Transverse colon (tissue), 4 donors: ENCODE measurements at places on chromosomes 7 and 10.
A peak's percentile ranks its signal among the peaks of the same experiment; 100 is the strongest.

DNA sequence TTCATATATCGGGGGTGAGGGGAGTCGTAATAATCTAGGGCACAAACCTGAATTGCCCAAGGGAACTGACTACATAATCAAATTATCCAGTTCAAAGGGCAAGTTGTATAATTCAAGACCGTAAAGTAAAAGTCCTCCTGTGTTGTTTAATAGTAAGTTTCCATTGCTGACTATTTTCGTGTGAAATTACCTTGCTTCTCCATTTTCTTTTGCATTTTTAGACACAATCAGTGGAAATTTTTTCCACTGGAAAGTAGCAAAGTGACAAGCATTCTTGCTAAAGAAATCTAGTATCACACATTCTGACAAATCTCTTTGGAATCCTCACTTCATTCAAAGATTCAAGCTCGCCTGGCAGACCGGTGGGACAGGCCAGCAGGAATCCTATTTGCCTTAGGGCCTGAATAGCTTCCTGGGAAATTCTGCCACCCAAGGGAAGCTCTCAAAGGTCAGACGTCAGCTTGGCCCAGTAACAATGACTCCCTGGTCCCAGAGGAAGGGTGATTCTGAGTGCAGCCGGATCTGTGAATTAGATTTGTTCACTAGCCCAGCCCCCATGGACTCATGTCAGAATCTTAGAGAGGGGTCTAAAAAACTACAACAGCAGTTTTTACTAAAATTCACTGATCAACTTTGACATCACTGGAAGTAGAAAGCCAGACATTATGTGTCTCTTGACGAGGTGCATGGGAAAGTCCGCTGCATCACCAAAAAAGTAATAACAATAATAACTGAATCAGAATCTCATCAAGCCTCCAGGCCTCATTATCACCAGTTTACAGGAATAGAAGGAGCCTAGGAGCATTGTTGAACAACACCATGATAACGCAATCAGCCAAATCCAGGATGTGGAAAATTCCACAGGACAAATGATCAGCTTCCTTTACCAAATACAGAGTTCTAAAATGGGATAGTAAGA is 161.0 kb downstream of the SKIDA1 start:
- peak; percentile 12 for DNase-seq

- no peak for DNase-seq
Observed at GRCh38 chr7:74612015-74612829, 45.3 kb upstream of the GTF2I start.

- DNase-seq, result no peak
Observed at GRCh38 chr7:147012666-147013065, 896.1 kb downstream of the CNTNAP2 start.

DNA sequence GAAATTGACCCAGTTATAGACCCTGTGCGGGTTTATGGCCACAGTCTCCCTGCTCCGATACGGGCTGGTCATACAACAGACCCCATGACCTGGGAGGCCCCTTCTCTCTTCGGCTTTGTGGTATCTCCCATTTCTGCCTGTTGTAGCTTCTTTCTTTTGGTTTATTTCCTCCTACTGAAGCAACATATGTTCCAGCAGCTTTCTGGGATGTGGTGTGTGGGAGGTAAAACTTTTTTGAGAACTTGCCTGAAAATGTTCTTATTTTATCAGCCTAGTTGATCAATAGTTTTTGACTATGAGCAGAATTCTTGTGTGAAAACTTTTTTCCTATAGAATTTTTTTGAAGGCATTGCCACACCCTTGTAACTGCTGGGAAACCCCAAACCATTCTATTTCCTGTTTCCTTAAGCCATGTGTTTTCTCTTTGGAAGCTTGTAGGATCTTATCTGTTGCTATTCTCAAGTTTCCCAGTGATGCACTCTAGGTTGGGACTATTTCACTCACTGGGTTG is 80.0 kb downstream of the DAGLB start:
- no peak for DNase-seq

GRCh38 chr10:10985361-10985760 is 32.3 kb upstream of the CELF2 start:
- no peak for DNase-seq

GRCh38 chr7:156919132-156919713 is 26.2 kb upstream of the LMBR1 start:
- DNase-seq, result no peak

DNA sequence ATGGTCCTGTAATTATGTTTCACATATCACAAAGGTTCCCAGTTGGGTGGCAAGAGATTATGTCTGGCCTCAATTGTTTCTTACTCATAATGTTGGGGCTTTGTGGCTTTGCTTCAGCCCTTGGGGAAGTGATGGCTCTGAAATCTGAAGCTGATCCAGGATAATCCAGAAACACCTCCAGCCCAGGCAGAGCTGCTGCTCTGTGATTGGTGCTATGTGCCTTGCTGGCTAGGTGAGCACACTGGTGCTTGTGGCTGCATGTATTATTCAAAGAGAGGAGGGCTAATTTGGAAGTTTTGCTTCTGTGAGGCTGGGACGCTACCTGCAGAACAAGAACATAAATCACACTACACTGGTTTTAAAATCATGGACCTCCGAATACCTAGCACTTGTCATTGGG is 346.6 kb upstream of the MGMT start:
- no peak for DNase-seq

- DNase-seq, result peak; percentile 49
Observed at GRCh38 chr10:100827819-100828737, 82.7 kb downstream of the PAX2 start.

DNA sequence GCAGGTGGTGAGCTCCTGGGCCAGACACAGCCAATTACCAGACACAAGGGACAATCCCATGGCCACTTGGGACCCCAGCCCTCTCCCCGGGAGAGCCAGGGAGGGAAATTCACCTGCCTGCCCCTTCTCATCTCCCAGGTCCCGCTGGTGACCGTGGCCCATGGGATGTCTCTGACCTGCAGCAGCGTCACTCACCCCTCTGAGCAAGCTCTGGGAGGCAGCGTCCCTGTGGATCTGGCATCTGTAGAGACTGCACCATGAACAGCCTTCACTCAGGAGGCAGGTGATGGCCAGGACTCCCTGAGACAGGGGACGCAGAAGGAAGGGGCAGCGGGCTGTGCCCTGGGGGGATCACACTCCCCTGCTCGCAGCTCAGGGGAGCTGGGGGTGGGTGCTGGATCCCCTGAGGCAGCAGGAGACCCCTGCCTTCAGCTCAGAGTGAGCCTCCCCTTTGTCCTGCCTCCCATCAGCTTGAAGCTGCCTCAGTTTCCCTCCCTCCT is 90.8 kb downstream of the FOXL3 start:
- peak; percentile 5 for DNase-seq

GRCh38 chr10:31724296-31724695 is 204.3 kb downstream of the ARHGAP12 start:
- no peak for DNase-seq

DNA sequence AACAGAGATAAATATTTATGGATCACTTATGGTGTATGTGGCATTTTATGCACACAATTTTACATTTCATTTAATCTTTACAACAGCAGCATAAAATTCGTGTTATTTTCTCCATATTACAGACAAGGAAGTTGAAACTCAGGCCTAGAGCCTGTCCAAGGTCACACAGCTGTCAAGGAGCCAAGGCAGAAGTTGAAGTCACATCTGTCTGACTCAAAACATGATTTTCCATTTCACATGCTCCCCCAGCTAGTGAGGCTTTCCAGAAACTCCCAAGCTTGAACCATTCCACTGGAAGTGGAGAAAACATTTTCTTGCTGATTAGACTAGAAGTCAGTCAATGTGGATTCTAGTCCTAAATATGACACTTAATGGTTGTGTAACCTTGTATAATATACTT is 110.5 kb downstream of the HECTD2 start:
- DNase-seq, result no peak

DNA sequence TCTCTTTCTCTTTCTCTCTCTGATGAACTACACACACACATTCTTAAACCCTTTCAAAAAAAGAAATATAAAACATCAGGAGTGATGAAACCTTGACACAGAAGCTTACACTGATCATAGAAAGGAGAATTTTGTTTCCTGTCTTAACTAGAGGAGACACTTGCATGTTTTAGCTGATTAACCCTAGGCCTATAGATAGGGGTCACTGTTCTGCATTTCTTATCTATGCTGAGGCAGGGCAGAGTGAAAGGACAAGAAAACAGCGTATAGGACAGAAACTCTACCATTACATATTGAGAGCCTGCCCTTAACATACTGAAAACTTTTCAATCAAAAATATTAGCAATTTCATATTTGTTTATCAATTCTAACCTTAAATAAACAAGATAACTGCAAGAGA is 680.6 kb upstream of the MBL2 start:
- DNase-seq, result no peak

DNA sequence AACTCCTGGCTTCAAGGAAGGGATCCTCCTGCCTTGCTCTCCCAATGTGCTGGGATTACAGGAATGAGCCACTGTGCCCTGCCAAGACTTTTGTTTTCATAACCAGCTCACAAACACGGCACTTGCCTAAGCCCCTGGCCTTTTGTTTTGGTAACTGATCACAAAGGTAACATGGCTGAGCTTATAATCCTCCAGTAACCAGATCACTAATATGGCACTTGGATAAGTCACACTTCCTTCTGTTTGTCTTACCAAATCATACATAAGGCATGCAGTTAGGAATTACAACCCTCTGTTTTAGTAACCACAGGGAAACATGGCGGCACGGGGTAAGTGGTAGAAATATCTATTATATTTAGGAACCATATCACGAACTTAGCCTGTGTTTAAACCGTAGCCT is 577.1 kb downstream of the CALN1 start:
- no peak for DNase-seq

DNA sequence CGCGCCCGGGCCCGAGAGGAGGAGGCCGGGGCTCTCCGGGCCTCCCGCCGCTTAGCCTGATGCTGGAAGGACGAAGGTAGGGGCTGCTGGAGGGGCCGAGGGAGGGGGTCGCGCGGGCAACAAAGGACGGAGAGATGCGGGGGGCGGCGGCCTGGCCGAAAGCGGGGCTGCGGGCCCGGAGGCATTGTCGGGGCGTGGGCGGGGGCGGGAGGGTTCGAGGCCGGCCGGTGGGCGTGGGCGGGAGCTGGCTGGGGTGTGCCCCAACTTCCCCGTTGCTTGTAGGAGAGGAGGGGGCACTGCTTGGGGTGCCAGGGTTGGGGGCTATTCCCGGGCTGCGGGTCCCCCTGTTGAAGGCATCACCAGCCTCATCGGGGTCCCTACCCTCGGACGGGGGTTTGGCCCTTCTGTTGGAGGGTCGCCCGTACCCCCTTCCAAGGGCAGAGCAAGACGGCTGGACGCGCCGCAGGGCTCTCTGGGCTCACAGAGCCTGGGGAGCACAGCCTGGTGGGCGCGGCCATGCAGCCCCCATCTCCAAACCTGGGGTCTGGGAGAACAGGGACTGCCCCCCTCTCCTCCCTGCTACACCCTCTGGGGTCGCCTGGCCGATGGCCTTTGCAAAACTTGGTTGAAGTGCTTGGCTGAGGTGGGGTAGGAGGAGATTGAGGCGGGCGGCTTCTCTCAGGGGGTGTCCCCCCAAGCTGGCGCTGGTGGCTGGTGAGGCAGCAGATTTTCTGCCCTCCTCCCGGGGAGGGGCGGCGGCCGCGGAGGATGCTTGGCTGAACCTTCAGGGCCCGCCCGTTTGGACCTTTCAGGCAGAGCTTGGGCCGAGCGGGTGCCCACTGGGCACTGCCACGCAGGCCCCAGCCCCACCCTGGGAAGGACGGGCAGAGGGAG is 699 bp downstream of the CLIP2 start:
- DNase-seq, result peak; percentile 66

- DNase-seq, result peak; percentile 76
Observed at GRCh38 chr10:117461766-117462423, 80.7 kb upstream of the EMX2 start.

DNA sequence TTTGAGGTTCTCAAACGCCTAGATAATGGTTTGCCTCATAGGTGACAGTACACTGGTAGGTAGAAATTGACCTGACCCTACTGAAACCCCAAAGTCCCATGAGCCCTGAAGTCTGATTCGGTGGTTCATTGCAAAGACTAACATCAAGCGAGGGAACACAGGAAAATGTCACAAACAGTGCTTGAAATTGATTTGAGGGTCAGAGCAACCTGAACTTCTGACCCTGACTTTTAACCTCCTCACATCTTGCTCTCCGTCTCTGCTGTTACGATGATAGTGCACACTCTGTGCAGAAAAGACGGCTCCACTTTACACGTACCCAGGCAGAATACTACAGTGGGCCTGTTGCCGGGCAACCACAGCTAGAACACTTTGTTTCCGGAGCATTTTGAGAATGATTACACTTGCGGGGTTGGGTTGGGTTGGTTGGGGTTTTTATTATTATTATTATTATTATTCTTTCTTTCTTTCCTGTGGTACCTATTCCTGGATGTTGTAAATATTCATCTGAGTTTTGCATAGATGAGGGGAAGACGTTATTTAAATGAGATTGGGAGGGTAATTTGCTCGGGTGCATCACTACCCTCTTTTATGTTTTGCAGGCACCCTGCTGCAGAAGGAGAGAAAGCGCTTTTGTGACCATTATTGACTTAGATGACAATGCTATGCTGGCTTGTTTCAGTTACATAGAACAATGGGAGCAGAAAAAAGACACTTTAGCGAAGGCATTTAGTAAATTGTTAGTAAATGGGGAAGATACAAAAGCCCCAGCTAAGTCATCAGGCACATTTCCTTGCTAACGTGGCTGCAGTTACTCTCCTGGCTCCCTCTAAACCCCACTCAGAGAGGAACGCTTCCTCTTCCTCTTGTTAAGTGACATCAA is 438.1 kb upstream of the NRP1 start:
- no peak for DNase-seq
